ENCODE measurements at places on chromosomes 6 and 20.
A peak's percentile ranks its signal among the peaks of the same experiment; 100 is the strongest.

DNA sequence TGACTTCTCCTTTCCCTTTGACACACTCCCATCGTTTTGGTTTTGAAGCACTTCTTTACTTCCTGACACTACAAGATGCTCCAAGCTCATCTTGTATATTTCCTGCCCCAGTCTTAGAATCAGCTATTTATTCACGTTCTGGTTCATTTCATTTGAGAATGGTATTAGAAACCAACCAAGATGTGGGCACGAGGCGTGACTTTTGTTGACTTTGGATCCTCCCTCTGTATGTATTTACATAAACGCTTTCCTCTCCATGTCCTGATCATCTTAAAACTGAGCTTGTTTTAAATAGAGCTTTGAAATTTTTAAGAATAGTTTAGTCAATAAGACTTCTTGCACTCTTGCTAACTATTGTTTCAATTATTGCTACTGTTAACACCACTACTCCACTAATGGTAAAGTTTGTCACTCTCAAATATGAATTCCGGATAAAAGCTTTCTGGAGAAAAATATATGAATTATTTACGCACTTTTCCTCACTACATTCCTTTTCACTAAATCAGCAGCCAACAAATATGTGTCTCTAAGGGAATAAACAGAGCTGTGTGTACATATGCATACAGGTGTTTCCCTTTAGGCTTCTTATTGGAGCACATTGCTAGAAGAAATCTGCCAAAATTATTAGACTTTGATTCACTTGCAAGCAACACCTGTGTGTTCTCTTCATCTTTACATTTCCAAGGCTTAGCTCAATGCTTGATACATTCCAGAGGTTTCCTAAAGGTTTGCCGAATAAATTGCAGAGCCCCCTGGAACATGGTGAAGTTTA lies 77.3 kb upstream of the TMEM244 start:
- DNase-seq, result no peak

- DNase-seq, result no peak
Observed at GRCh38 chr6:149890629-149891045, 7.3 kb downstream of the RAET1E start.

GRCh38 chr6:103979308-103979707 lies 880.4 kb downstream of the HACE1 start:
- DNase-seq, result no peak

- no peak for DNase-seq
Observed at GRCh38 chr6:82441047-82441855, 77.6 kb downstream of the TPBG start.

GRCh38 chr6:151652325-151652724 lies 155.2 kb upstream of the ESR1 start:
- DNase-seq, result no peak

DNA sequence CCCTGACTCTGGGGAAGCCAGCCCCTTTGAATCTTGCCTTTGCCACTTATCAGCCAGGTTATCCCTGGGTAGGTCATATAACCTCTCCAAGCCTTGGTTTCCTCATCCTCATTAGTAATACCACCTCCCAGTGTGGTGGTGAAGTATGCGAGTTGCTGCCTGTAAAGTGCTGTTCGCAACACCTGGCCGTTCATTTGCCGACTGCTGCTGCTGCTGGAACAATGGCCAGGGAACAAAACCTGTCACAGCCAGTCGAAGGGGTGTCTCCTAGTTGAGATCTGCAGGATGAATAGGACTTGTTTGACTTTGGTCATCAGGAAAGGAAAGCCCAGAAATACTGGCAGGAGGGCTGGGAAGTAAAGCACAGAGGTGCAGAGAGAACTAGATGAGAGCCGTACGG lies 6.1 kb downstream of the MANBAL start:
- DNase-seq, result no peak

DNA sequence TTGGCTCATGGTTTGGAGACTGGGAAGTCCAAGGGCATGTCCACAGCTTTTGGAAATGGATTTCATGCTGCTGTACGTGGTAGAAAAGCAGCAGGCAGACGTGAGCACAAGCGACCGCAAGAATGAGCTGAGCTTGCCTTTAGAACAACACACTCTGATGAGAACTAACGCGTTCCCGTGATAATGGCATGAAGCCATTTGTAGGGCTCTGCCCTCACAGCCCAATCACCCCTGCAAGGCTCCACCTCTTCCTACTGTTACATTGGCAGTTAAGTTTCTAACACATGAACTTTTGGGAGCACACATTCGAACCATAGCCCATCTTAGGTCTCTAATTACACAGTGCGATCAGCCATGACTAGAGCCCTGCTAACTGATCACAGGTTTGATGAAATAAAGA lies 107.5 kb upstream of the TMEM170B start:
- no peak for DNase-seq

DNA sequence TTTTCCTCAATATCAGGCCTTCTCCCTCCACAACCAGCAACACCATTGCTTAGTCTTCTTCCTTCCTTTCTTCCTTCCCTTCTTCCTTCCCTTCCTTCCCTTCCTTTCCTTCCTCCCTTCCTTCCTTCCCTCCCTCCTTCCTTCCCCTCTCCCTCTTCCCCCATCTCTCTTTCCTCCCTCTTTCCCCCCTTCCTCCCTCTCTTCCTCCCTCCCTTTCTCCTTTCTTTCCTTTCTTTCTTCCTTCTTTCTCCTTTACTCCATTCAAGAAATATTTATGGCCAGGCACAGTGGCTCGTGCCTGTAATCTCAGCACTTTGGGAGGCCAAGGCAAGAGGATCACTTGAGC lies 66.4 kb upstream of the SIRPA start:
- DNase-seq, result no peak

DNA sequence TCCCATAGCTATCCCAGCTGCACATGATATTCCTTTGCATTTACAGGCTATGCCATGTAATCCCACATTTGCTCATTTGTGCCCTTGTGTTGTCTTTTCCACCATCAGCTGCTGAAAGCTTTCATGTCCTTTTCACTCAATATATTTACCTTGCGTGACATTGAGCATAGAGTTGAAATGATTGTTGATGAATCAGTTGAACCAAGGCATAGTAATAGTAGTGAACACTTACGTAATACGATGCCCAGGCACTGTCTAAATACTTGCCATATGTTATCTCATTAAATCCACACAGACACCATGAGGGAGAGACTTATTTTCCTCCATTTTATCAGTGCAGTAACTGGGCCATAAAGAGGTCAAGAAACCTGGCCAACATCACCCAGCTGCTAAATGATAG lies 13.1 kb downstream of the RNF8 start:
- no peak for DNase-seq

- no peak for DNase-seq
Observed at GRCh38 chr6:12356983-12357972, 67.1 kb downstream of the EDN1 start.

DNA sequence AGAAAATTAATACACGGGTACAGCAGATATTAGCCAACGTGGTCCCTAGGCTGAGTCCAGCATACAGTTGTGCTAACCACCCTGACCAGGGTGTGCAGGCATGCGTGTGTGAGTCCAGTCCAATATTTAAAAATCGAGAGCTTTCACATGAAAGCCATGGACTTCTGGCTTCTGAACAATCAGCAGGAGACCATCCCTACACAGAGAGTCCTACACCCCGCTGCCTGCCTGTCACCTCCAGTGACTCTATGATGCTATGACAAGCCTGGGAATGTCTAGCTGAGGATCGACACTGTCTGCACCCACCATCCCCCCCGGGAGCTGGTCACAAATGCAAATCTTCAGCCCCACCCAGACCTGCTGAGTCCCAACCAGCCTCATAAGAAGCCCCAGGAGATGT lies 7.9 kb downstream of the ACSS1 start:
- no peak for DNase-seq

- no peak for DNase-seq
Observed at GRCh38 chr20:38355161-38356012, 9.1 kb downstream of the LBP start.

- no peak for DNase-seq
Observed at GRCh38 chr6:126318797-126319196, 21.1 kb upstream of the CENPW start.

GRCh38 chr6:83311231-83311630 lies 118.1 kb downstream of the RWDD2A start:
- DNase-seq, result peak; percentile 7

- DNase-seq, result no peak
Observed at GRCh38 chr6:155311086-155311485, 3.2 kb downstream of the TFB1M start.

GRCh38 chr20:18024606-18025127 lies 33.0 kb downstream of the OVOL2 start:
- no peak for DNase-seq

- DNase-seq, result no peak
Observed at GRCh38 chr6:20879121-20879520, 344.9 kb downstream of the CDKAL1 start.

GRCh38 chr20:62773845-62774714 lies 22.2 kb upstream of the MRGBP start:
- no peak for DNase-seq

DNA sequence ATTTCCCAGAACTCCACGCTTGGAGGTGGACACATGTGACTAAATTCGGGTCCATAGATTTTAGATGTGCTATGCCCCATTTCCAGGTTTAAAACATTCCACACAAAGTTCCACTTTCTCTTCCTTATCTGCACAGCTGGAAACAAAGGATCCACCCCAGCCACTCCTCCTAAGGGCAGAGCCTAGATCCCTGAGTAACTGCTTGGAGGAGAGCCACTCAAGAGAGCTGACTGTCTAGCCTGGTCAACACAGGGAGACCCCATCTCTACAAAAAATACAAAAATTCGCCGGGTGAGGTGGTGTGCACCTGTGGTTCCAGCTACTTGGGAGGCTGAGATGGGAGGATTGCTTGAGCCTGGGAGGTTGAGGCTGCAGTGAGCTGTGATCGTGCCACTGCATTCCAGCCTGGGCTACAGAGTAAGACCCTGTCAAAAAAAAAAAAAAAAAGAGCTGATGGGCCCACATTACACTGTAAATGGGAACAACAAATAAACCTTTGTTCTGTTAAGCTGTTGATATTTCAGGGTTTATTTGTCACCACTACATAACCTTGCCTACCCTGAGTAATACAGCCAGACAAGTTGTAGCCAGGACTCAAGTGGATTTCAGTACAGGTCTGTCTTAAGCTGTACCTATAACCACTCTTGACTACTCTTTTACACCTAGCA lies 25.8 kb upstream of the SNRPC start:
- no peak for DNase-seq

DNA sequence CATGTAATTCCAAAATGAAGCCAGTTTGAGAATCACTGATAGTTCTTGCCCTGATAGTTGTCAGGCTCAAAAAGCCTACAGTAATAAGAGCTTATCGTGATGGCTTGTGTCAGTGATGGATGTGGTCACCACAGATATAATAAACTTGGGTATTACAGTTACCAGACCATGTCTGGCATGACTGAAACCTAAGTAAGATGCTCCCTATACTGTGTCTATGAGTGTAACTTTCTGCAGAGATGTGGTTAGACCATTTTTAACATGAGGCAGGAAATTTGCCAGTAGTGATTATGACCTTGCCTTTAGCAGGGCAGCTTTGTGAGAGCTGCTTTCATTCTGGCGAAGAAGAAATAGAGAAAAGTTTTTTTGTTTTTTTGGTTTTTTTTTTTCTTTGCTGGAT lies 90.2 kb downstream of the ANKS1A start:
- DNase-seq, result no peak

DNA sequence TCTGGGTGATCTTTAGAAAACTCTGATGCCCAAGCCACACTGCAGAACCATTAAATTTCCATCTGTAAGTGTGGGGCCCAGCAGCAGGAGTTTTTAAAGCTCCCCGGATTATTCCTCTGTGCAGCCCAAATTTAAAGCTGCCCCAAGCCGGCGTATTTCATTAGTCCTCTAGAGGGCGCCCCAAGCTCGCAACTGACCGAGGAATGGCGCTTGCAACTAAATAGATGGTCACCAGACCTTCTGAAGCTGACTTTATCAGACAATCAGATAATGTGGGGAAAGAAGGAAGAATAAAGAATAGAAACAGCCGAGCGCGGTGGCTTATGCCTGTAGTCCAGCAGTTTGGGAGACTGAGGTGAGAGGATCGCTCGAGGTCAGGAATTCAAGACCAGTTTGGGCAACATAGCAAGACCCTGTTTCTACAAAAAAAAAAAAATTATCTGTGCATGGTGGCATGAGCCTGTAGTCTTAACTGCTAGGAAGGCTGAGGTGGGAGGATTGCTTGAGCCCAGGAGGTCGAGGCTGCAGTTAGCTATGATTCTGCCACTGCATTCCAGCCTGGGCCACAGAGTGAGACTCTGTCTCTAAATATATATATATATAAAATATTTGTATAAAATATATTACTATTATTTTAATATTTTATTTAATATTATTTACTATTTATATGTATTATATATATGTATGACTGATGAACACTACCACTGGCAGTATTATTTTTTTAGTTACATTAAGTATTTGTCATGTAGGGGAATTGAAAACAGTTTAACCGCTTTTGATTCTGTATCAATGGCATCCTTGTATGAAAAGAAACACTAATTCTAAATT lies 56.0 kb downstream of the OTOR start:
- peak; percentile 26 for DNase-seq

- DNase-seq, result no peak
Observed at GRCh38 chr20:33282991-33283555, at the start of gene BPIFB1. BPIFB1 (plus strand) TSS chr20:33283214; CDS start chr20:33286074, 2,860 bp downstream.

GRCh38 chr6:122673343-122673961 lies 63.2 kb downstream of the PKIB start:
- no peak for DNase-seq

DNA sequence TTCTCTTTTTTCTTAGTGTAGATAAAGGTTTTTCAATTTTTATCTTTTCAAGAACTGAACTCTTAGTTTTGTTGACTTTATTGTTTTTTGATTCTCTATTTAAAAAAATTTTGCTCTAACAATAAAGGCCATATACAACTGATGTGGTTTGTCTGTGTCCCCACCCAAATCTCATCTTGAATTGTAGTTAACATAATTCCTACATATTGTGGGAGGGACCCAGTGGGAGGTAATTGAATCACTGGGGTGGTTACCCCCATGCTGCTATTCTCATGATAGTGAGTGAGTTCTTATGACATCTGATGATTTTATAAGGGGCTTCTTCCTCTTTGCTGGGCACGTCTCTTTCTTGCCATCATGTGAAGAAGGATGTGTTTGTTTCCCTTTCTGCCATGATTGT lies 199.8 kb downstream of the DHX35 start:
- DNase-seq, result no peak

DNA sequence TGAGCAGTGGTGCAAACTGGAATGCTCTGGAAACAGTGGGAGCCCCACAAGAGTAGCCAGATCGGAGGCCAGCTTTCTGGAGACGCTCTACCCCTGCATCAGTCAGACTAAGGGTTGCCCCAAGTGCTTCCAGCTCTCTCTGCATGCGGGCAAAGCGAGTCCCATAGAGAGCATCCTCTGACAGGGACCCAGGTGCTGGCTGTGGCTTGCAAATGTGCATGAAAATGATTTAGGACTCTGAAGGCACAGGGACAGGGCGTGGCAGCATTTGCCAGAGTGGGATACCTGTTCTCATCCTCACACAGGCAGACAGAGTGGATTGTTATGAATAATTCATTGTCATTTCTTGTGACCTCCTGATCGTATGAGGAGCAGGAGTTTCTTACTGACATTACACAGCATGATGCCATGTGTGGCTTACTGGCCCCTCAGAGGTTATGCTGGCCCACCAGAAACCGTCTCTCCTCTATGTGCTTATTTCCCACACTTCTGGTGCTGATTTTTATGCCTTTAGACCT lies 10.3 kb downstream of the RIN2 start:
- DNase-seq, result no peak

- no peak for DNase-seq
Observed at GRCh38 chr20:40582531-40582930, 106.5 kb downstream of the MAFB start.
